Central memory CD8-positive, alpha-beta T cell (primary cell): ENCODE measurements at places on chromosomes 16 and 17.

DNA sequence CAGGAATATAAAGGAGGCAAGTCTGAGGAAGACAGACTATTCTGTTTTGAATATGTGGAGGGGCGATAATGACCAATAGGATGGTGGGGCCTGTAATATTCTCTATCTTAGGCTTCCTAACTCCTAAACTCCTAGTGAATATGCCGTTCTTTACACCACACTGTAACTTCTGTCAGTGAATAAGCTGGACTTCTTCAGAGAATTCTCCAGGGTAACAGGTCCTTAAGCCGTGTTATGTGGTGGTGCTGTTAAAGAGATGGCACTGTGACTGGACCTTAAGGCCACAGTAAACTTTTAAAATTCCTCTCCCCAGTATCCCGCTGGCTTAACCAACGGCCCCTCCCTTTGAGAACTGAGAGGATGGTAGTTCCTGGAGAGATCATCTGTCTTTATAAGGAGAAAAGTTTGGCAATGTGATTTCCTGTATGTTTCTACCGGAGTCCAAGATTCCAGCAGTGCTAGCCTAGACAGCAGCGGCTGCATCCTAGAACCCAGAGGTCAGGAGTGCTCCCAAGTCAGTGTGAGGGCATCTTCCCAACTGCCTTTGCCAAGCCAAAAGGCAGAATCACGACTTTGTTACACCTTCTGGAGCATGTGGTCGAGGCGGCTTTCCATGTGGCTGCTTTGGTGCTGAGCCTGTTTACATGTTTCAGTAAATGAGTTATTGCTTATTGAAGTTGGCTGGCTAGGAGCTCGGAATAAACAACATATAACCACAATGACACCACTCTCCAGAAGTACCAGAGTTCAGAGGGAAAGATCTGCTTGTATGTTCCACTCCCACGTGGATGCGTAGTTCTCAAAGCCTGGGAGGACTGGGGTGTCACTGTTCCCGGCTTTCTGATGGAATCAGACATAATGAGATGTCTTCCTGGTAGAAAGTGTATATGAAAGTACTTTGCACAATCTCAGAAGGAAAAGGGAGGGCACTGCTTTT lies 41.0 kb downstream of the TUBD1 start:
- no peak for DNase-seq

DNA sequence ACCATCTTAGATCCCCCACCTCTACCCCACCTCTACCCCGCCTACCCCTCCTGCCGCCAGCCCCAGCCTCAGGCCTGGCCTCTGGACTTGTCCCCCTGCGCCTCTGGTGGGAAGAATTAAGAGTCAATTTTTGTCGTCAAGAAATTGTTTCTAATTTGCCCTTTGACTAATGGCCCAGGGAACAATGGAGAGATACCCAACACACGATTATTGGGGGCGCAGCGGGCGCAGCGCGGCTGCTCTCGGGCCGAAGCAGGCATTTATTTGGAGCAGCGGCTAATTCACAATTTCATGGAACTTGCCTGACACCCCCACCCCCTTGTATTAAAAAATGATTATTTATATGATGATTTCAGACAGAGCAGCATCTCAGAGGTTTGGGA lies 4.4 kb upstream of the BAHCC1 start:
- DNase-seq: no peak

DNA sequence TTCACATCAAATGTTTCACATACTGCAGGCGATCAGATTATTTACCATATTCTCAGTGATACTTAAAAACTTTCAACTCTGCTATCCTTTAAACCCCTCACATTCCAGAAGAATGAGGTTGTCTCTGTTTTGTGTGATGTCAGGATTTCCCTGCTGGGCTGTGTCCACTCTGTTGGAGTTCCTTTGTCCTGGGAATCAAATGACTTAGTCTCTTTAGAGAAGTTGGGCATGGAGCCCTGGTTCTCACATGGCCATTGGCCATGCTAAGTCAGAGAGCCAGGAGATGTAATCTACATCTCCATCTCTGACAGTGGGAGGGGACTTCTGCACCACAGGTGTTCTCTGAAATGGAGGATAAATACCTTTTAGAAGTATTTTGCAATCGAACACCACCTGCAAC lies 205.1 kb upstream of the MAF start:
- no peak for DNase-seq

DNA sequence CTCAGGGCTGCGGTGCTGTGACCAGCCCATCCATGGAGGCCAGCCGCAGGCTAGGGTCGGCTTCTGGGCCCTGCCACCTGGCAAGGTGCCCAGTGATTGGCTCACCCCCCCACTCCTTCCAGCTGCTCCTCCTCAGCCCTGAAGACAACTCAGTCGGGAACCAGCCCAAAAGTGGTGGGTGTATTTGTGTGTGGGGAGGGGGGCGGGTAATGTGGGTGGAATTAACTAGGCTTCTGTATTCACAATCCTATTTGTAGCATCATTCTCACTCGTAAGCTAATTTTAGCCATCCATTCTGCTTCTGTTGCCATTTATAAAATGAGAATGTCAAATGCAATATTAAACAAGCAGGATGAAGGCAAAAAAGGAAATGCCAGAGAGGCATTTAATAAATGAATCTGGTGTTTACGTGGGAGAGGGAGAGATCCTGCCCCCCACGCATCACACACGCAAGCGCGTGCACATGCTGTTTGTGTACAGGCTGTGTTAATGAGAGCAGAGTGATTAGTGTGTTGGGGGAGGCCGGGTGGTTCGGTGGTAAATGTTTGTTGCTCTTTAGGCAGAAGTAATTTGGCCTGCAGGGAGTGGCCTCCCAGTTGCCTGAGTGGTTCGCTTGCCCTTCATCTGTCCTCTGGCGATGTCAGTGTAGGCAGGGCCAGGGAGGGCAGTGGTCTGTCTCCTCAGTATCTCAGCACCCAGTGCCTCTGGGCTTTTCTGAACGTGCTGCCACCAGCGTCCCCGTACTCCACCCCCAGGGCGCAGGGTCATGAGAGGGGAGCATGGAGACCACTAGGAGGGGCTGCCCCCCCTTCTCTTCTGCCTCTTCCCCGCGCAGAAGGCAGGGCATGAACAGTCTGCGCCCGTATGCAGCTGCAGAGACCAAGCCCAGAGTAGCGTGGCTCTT lies 140.1 kb downstream of the CCDC182 start:
- peak; percentile 18 for DNase-seq

DNA sequence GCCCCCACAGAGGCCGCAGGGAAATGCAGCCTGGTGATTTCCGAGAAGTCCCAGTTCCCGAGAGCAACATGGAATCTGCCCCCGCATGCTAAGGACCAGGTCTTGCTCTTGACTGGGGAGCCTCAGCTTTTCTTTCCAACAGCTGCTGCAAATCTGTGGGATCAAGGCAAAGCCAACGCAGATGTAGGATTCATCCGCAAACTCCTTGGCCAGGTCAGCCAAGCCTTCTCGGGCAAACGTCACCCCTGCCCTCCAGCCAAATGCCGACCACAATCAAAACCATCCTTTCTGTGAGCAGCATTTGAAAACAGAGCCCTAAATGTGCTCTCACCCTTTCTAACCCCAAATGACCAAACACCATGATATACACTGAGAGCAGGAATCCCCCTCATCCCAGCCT lies 54.0 kb downstream of the MRM3 start:
- DNase-seq: no peak

- DNase-seq: no peak
These were observed 34.7 kb upstream of the HNF1B start for GRCh38 chr17:37779554-37779953.

- DNase-seq: no peak
These were observed 58.0 kb downstream of the CREBBP start for GRCh38 chr16:3822366-3823045.

GRCh38 chr17:8956465-8956902 lies 9.0 kb downstream of the PIK3R5 start:
- no peak for DNase-seq

- DNase-seq: no peak
These were observed 20.9 kb downstream of the MAPK8IP3 start for GRCh38 chr16:1726661-1727502.

DNA sequence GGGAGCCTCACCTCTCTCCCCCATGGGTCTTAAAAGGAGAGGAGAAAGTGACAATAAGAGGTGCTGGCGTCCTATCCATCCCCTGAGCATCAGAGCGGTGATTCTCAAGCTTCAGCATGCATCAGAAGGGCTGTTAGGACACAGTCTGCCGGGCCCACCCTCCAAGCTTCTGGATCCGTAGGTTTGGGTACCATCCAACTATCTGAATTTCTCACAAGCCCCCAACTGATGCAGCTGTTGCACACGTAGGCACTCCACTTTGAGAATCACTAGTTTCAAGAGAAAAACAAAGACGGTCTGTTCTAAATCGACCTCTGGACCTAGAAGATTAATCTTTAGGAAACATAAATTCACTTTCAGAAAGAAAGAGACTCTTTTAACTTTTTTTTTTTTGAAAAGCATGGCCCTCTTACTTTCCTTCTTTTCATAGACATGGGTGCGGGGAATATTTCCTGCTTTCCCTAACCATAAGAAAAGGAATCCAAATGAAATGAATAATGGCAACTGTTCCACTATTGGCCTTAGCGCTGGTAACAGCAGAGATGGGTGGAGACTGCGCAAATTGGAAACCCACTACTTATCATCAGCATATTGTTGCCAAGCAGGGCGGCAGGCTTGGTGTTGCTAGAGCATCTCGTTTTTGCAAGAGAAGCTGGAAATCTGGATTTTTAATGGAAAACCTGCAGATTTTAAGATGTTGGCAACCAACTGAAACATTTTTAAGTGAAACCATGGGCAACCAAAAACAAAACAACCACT lies 144.4 kb downstream of the GAS7 start:
- no peak for DNase-seq

DNA sequence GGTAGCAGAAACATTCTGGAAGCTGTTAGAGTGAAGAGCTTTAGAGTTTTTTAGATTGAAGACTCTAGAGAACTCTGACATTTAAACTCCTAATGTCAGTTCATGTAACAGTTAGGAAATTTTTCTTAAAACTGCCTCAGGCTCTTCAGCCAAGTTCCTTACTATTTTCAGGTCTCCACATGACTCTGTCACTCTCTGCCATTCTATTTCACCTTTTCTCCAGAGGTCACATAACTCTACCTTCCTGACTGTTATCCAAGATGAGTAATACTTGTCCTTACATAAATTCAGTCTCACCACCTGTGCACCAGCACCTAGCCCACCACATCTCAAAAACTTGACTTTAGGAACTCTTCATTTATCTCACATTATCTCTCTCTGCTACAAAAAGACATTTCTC lies 347.1 kb upstream of the CA10 start:
- DNase-seq: no peak

GRCh38 chr17:81277421-81277820 lies 17.7 kb downstream of the SLC38A10 start:
- no peak for DNase-seq

DNA sequence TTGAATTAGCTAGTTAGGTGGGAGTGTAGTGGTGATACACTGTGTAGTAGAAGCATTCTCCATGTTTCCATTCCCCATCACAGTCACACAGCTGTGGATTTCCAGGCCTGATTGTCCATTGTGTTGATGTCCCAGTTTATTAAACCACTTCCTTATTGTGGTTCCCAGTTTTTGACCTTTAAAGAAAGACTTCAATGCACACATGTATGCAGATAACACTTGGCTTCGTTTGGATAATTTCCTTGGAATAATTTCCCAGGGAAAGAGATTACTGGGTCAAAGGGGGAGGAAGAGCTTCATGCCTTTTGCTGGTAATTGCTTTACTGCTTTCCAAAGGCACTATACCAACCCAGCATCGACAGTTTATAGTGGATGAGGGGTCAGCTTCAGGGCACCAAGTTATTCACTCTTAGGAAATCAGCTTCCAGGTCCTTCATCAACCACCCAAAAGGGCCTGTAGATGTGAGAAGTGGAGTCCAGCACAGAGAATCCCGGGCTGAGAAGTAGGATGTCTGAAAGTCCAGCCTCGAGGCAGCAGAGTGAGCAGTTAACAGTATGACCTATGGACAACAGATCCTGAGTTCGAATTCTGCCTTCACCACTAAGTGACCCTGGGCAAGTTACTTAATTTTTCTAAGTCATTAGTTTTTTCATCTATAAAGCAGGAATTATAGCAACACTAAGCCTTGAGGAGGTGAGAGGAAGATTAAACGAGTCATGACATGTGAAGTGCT lies 31.3 kb upstream of the TNS4 start:
- no peak for DNase-seq

DNA sequence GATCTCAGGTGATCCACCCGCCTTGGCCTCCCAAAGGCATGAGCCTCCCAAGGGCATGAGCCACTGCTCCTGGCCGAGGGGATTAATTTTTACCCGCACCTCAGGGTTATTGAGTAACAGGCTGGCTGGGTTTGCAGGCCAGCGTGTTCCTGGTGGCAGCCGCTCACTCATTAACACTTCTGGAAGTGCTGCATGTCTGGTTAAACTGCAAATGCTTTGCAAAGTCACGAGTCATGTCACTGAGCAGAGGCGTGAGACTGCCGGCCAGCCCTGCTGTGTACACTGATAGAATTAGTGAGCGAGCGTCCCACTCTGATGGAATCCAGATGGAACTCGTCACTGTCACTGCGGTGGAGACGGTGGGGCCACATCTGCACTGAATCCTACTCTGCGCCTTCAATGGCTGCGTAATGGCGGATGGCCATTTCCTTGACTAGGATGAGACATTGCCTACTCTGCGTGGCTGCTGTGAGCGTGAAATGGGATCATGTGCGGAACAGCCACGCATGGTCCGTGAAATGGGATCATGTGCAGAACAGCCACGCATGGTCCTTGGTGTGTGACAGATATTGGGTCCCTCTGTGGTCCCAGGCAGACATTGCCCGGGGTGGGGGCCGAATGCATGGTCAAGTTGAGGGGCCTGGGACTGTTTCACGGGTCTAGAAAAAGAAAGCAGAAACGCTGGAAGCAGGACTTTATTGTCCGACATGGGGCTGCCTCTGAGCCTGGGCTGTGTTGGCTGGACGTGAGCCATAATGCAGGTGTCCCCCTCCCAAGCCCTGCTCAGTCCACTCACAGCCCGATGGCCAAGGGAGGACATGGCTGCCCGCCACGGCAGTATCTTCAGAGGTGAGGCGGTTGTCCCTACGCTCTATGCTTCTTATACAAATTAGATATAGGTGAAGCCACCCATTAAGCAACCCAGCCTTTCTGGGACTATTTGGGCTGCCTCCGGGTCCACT lies 740 bp upstream of the SLC5A10 start:
- no peak for DNase-seq

- no peak for DNase-seq
These were observed 18.6 kb downstream of the ST6GALNAC2 start for GRCh38 chr17:76566988-76567431.

DNA sequence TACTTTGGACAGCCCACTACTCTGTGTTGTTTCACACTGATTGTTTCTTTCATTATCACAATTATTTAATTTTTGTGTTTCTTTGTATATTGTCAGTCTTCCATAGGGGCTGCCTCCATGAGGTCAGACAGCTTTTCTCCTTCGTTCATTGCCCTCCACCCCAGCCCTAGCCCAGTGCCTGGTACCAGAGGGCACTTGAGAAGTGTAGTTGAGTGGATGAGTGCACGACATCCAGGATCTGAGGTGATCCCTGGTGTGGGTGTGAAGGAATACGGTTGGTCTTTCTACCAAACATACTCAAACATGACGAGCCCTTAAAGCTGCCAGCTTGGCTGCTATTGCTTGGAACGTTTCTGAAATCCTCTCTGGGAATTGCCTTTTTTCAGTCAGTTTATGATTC lies 37.9 kb downstream of the DHRS7B start:
- no peak for DNase-seq

- no peak for DNase-seq
These were observed 217.9 kb downstream of the RAB11FIP4 start for GRCh38 chr17:31609331-31609730.

- DNase-seq: no peak
These were observed 17.8 kb downstream of the LUC7L3 start for GRCh38 chr17:50737118-50737698.
